ENCODE measurements at places on chromosomes 4 and X.

- no peak for DNase-seq
These were observed 89.5 kb upstream of the CITED1 start for GRCh38 chrX:72395237-72395636.

DNA sequence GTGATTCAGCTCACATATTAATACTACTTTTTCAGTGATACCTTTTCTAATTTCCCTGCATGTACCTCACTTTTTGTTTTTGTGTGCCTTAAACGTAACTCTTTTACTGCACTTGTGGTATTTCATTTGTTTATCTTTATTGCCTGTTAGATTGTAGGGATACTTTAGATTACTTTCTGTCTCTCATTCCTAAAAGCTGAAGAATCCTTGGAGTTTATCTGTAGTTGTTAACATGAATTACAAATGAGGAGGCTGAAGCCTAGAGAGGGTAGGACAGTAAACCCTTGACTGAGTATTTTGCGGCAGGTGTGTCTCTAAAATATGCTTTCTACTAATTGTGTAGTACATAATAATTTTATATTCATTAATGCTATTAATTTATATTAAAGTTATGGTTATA lies 34.9 kb downstream of the BMP2K start:
- no peak for DNase-seq

DNA sequence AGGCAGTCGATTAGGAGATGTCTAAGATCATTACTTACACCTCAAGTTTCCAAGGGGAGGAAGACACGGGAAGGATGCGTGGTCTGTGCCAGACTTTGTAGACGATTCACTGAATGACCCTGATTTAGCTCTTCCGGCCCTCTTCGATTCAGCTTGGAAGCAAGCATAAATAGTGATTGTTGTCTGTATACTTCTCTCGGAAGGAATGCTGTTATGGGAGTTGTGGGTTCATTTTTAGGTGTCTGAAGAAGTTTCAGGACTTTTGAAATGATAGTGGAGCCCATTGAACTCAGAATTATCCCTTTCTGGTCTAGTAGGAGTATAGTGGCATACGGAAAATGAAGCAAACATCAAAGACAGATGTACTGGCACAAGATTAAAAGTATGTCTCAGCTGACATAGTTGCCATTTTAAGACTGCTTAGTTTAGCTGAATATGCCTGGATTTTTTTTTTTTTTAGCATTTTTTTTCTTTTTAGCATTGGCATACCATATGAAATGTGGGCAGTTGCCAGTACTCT lies 1.0 kb upstream of the ANKRD17 start:
- DNase-seq, result no peak

DNA sequence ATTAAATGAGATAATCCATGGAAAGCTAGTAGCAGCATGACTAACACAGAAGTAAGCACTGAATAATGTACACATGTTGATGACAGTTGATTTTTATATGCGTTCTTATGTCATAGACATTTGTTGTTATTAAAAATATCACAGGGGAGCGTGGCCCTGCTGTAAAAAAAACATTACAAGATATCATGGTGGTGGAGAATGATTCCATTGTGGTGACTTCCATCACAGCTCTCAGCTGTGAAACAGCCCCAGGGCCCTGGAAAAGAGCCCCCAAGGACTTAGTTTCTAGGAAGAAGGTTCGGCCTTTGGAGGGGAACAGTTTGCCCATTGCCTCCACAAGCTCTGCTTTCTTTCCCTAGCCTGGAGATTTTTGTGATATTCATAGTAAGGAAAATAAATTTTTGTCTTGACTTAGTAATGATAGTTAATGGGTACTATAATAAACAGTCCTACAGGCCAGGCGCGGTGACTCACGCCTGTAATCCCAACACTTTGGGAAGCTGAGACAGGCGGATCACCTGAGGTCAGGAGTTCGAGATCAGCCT lies 49.9 kb downstream of the FAM114A1 start:
- DNase-seq, result peak; percentile 58

DNA sequence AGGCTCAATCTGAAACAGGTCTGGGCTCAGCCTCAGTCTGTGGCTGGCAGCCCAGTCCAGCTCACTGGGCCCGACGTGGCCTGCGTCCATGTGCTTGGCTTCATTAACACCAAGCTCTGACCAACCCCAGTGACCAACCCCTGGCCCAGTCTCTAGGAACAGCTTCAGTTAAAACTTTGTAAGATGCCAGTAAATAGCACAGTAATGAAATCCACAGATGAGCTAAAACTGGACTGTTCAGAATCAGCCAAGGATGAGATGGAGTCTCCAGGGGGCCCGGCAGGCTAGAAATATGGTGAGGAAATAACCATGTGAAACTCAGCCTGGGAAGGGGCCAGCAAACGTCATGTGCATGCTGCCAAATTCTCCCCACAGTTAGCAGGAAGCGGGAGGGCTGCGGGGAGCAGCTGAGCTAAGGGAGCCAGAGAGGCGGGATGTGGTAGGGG lies 37.1 kb upstream of the XPNPEP2 start:
- no peak for DNase-seq

- no peak for DNase-seq
These were observed 53.9 kb upstream of the PPP2R3B start for GRCh38 chrX:440636-441035.

- no peak for DNase-seq
These were observed 20.5 kb upstream of the DHRSX start for GRCh38 chrX:2521092-2521926.

GRCh38 chr4:148216321-148216720 lies 225.9 kb downstream of the NR3C2 start:
- DNase-seq, result no peak

- DNase-seq, result no peak
These were observed 45.6 kb downstream of the PPP2R2C start for GRCh38 chr4:6426571-6427438.

DNA sequence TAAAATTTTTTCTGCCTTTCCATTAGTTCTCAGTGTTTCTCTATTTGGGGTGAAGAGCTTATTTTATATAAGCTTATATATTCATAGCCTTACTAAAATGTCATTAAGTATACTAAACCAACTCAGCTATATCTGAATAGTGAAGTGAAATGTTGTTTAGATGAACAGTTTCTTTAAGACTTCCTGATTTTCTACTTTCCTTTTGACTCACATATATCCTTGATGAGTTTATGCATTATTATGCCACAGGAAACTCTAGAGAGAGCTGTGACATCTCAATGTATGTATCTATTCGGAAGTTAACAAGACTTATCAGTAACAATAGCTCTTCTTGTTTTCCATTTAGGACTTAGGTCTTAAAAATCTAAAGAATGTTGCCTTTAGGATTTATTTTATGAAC lies 1491.8 kb upstream of the IGFBP7 start:
- no peak for DNase-seq

DNA sequence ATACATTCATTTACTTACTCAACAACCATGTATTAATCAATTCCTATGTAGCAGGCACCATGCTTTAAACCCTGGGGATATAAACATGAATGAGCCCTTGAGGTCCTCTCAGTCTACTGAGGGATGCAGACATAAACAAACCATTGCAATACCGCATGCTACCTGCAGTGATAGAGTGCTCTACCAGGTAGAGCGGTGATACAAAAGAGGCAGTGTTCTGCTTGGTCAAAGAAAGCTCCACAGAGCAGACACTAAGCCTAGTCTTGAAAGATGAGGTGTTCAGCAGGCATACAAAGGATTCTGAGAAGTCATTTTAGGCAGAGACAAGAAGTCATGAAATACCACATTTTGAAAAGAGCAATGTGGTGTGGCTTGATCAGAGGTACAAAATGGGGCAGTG lies 26.9 kb upstream of the AMOT start:
- DNase-seq, result no peak

GRCh38 chrX:19743386-19743785 lies 144.0 kb downstream of the SH3KBP1 start:
- no peak for DNase-seq

DNA sequence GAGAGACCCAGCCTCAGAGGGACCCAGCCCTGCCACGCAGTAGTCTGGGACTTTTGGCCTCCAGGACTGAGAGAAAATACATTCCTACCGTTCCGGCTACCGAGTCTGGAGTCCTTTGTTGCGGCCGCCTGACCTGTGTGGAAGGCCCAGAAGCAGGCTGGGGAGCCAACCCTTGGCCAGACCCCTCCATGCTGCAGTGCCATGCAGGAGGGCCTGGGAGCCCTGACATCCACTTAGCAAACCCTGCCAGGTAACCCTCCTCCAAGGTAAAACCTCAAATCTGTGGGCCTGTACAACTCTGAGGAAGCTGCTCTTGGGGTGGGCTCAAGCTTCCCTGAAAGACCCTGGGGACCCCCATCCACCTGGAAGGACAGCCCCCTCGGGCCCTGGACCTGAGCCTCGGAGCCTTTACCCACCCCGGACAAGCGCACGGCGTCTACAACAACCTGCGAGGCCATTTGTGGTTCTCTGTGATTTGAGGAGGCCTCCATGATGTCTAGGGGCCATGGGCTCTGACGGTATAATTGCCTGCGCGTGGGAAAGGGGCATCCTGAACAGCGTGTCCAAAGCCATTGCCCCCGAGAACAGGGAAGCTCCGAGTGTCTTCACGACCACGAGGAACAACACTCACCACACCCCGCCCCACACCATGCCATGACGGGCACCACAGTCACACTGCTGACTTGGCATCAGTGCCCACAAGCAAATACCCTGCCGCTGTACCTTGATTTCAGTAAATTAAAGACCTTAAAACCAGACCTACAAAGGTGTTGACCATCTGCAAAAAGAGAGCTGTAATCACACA lies 58.7 kb downstream of the ZFYVE28 start:
- no peak for DNase-seq

DNA sequence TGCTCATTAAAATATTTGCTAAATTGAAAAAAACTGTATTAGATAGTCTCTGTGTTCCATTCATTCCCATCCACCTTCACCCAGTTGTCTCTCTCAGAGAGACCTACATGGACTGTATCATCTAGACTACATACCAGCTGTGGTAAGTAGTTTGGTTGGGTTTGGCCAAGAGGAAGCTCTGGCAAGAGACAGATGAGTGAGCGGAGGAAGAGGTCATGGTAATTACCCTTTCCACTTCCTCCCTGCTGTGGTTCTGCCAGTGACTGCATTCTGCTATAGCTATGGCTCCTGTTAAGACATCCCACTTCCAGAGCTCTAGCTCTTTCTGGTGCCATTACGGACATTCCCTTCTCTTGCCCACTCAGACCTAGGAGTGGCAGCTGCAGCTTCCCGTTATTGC lies 239.0 kb upstream of the MID1 start:
- no peak for DNase-seq

- DNase-seq, result no peak
These were observed 307.4 kb downstream of the RAB28 start for GRCh38 chr4:13176741-13177142.

DNA sequence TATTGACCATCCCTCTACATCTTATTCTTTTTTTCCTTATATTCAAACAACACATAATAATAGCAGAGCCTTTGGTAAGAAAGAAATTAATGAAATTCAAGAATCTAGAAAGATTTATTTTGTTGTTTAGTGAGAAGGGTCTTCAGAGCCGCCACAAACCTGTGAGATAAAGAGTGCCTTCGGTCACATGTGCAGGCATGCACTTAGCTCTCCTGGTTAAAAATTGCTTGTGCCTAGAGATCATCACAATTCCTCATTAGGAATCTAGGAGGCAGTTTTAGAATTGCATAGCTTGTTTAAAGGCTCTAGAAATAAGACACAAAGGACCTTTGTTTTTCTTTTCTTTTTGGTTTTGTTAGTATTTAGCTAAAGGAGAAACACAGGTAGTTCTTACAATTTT lies 1948.4 kb upstream of the IGFBP7 start:
- DNase-seq, result no peak

DNA sequence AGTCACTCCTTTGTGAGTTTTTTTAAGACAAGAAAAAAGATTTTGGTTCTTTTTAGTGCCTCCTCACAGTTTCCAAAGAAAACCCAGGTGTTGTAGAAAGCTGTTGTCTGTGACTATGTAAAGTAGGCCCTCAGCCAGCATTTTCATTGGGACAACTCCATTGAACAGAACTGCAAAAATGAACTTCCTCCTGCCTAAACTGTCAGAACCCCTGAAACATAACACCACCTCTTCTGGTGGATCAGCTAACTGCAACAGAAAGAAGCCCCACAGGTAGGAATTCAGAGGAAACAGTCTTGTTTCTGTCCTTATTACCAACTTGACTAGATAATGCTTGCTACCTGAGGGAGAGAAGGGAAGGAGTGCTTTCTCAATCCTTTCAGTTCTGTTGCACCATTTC lies 3.4 kb upstream of the ATP11C start:
- DNase-seq, result no peak

GRCh38 chr4:134740290-134740689 lies 538.7 kb upstream of the PABPC4L start:
- no peak for DNase-seq

DNA sequence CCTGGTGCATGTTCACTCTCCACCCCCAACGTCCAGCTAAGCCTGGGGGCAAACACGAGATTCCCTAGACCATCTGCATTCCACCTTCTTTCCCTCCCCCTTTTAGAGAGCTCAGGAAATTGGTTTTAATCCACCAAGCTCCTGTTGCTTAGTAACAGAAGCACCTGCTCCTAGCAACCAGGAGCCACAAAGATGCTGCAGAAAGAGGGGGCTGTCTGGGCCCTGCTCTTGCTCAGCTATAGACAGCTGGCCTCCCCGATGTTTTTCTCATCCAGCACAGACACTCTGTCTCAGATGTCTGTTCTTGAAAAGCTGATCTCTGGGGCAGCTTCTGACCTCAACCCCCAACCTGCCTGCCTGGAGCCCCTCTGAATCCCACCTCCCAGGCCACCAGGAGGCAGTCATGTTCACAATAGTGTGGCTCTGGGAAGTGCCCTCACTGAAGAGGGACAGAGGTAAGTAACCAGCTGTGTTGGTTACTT lies 71.5 kb downstream of the SLC16A2 start:
- DNase-seq, result no peak

- DNase-seq, result peak; percentile 98
These were observed 3.1 kb upstream of the OCIAD2 start for GRCh38 chr4:48909697-48910096.

DNA sequence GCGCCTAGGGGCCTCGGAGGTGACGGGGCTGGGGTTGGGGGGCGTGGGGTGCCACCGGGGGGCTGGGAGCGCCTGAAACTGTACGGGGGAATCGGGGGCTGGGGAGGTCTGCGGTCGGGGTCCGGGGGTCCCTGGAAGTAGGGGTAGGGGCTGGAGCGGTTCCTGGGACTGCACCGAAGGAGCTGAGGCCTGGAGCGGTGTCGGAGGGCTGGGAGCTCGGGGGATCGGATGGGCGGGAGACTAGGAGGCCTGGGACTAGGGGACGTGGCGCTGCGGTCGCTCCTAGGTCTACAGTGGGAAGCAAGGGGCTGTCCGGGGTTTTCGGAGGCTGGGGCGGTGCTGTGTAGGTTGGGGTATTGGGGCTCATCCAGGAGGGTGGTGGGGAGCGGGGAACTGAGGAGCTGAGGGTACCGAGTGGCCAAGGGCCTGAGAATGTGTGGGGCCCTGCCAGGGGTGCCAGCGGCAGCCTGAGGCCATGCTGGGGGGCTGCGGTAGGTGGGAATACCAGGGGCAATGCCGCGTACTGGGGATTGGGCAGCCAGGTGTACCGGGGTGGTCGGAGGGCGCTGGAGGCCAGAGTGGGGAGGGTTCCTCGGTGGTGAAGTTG lies 562 bp downstream of the AKAP17A start:
- DNase-seq, result no peak
